Left lung (tissue), 14 donors: ENCODE measurements at places on chromosomes 2 and 18. TPM values are rescaled to one million over a fixed set of nuclear protein-coding genes. Genes with fewer than 3 reads are reported as not detected.

Gene OR6B2
- not detected for polyA plus RNA-seq

Gene TNFAIP6
- 4.7 TPM for polyA plus RNA-seq

Gene L3MBTL4
- polyA plus RNA-seq: 5.9 TPM

Gene TMEM200C
- 2.4 TPM for polyA plus RNA-seq

Gene CIAO1
- polyA plus RNA-seq: 60.7 TPM

Gene PRSS56
- not detected for polyA plus RNA-seq
